IPS DF 6.9 (cell line): ENCODE measurements at places on chromosomes 2 and 18.
A peak's percentile ranks its signal among the peaks of the same experiment; 100 is the strongest.

GRCh38 chr2:80815259-80815658, 510.7 kb upstream of the LRRTM1 start:
- peak; percentile 9 for DNase-seq

DNA sequence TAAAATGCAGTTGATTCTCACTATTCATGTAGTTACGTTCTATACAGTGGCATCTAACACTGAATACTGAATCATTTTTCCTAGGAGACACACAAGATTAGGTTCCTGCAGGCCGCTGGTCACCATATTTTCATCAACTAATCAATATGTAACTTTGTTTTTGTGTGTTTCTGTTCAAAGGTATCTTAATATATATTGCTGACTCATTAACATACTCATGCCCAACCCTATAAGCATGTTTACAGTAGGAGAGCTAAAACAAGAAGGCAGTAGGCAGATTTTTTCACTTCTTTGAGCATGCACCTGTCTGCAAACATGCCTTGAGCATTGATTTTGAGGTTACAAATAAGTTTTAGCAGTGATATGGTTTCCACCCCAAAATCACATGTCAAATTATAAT, 30.3 kb upstream of the CNGA3 start:
- no peak for DNase-seq

DNA sequence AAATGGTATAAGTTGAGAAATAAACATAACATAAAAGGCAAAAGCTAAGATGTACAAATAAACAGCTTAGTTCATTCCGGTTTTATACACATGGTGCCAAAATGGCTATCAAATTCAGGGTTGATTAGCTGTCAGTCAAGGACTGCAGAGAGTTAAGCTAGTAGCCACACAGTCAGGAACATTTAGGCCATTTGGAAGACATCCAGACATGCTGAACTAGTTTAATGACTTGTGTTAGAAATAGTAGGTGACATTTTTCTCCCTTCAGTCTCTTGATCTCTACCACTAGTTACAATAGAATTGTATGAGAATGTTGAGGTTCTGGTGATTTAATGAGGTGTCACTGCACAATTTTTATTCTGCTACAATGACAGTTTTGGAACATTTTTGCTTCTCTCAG, 394.4 kb upstream of the SPHKAP start:
- no peak for DNase-seq

DNA sequence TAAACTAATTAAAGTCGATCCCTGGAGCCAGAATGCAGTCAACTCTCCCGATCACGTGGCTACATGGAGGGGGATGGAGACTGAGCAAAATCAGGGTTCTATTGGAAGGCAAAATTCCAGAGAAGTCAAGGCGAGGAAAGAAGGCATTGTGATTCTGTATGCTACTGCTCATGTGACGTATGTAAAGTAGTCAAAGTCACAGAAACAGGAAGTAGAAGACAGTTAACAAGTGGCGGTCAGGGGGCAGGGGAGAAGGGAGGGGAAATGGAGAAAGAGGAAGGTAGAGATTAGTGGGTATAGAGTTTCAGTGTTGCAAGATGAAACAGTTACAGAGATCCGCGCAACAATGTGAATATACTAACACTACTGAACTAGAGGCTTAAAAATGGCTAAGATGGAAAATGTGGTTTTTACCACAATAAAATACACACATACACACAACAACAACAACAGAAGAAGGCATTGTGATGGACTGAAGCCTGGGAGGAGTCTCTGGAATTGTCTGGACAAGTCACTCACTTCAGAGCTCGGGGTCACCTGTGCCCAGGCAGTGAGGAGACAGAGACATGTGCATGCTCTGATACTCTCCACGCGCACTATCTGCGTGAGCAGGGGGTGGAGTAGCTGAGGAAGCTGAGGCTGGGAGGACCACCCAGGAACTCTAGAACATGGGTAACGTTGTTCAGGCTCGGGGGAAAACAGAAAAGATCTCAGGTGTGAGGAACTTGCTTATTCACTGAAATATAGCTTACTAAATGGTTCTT, 89.9 kb upstream of the CDCA7 start:
- DNase-seq, result peak; percentile 7

DNA sequence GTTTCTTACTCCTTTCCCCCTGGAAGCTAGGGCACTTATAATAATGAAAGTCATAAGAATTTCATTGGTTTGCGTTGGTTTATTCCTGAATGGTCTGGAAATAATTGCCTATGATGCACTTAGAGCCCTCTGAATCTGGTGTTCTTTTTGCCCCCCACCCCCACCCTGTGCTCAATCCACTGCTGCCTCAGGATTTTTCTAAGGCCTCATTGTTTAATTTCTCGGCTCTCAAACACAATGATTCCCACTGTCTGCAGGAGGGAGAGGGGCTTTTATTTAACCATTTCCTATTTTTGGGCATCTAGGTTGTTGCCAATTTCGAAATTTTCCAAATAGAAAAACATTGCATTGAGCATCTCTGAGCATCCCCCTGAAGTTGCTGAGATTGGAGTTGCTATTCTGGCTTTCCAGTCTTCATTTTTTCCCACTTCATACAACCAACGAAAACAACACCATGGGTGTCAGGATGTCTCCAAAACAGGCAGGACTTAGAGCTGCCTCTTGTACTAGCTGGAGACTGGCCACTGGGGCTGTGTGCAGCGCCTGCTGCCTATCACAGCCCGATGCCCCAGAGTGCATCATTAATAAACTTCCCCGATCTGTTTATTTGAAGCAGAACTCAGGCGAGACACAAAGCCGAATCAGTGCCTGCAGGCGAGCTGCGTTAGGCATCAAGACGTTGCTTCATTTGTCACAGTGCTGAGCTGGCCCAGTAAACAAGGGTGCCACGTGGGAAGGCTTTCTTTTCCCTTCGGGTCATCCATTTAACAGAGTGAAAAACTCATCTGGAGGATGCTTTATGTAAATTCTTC, 1.8 kb upstream of the PCARE start:
- DNase-seq, result no peak

GRCh38 chr2:156110890-156111289, 221.6 kb downstream of the NR4A2 start:
- no peak for DNase-seq

DNA sequence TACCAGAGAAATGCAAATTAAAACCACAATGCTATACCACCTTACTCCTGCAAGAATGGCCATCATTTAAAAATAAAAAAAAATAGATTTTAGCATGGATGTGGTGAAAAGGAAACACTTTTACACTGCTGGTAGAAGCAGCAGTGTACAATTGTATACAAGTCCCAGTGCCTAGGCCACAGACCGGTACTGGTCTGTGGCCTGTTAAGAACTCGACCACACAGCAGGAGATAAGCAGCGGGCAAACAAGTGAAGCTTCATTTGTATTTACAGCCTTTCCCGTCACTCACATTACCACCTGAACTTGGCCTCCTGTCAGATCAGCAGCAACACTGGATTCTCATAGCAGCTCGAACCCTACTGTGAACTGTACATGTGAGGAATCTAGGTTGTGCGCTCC, 60.7 kb upstream of the DSC1 start:
- DNase-seq, result no peak

DNA sequence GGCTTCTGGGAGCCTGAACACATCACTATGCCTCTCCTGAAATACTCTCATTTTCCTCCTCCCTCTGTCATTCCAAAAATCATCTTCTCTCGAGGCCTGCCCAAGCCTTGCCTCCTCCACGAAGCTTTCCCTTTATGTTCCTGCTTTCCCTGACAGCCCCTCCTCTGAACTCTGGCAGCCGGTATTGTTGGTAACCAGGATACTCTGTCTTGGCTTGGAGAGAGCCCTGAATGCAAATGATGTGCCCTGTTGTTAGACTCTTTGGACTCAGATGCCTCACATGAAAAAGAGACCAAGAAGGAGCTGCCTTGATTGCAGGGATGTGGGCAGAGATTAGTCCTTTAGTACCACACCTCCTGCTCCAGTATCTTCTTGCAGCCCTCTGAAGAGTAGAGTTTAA, 138.5 kb upstream of the DLX2 start:
- no peak for DNase-seq

DNA sequence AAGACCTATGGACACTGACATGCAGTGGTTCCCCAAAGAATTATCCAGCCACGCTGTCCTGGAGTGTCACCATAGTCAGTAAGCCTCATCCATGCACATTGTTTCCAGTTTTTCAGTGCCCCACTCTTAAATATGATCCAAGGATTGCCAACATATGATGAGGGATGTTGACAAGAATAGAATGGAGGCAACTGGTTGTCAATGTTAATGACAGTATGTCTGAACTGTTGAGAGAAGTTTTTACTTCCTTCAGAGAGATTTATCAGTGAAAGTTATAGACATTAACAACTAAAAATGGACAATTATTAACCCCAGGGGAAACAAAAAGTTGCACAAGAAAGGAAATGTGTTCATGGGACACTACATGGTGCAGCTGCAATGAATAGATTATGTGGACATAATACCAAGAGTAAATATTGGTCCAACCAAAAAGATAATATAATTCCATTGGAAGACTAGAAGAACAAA, 69.9 kb downstream of the CYP26B1 start:
- no peak for DNase-seq

- no peak for DNase-seq
Observed at GRCh38 chr2:126720638-126721037, 64.7 kb downstream of the GYPC start.

DNA sequence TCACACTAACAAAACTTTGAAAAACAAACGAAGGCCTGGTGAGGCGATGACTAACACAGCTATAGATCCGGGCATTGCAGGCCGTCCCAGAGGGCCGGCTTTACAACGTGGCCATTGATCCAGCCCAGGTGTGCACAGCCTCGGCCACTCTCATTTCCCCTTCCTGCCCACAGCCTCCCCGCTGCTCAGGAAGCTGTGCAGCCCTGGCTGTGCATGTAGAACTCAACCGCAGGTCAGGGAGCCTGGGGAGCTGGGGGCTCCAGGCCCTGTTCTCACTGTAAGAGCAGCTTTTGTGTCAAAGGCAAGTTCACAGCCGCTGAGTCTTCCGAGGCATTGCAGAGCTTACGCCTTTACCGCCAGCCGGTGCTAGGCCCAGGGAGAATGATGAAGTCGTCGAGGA, 87.2 kb downstream of the LONRF2 start:
- no peak for DNase-seq

DNA sequence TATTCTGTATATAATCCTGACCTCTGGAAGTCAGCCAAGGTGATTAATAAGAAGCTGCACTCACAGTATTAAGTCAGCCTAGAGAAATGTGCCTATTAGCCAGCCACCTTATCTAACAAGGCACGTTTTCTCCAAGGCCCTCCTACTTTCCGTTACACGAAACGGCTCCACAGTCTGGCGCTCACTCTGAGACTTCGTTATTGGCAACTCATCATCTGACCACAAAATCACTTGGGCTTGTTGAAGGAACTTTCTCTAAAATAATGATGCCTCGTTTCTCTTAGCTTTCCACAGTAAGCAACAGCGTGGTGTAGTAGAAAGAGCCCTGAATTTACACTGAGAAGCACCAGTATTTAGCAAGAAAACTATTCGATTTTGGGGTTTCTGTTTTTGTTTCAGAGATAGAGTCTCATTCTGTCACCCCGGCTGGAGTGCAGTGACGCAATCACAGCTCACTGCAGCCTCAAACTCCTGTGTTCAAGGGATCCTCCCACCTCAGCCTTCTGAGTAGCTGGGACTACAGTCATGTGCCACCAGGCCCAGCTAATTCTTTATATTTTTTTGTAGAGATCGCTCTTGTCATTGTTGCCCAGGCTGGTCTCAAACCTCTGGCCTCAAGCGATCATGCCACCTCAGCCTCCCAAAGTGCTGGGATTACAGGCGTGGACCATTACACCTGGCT, 53.6 kb upstream of the SLC14A1 start:
- no peak for DNase-seq

- no peak for DNase-seq
Observed at GRCh38 chr2:237352279-237352845, 61.6 kb downstream of the COL6A3 start.

DNA sequence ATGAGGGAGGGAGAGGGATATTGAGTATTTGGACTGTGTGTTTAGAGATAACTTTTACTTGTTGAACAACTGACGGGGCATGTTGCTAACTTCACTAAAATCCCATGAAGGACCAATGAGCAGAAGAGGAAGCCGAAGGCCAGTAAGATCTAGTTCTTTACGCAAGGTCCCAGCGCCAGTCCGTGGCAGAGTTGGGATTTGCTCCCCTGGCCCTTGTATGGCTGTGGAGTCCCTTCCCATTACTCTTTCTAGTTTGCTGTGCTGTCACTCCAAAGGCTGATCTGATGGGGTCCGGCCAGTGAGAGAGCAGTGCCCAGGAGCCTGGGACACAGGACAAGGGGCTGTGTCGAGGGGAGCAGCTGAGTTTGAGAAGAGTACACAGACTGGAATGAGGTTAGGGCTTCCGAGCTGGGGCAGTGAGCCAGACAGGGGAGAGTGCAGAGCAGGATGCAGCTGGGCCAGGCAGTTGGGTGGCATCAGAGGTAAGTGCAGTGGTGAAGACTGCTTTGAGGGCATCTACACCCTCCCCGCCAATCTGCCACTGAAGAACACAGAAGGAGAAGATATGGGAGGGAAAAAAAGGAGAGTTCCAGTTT, 692.9 kb upstream of the HS6ST1 start:
- DNase-seq, result no peak

GRCh38 chr18:23584019-23584983, 2.0 kb downstream of the NPC1 start:
- no peak for DNase-seq

GRCh38 chr18:13910501-13910900, 4.8 kb downstream of the MC2R start:
- DNase-seq, result no peak

- no peak for DNase-seq
Observed at GRCh38 chr2:144071461-144071860, 448.5 kb downstream of the ZEB2 start.

DNA sequence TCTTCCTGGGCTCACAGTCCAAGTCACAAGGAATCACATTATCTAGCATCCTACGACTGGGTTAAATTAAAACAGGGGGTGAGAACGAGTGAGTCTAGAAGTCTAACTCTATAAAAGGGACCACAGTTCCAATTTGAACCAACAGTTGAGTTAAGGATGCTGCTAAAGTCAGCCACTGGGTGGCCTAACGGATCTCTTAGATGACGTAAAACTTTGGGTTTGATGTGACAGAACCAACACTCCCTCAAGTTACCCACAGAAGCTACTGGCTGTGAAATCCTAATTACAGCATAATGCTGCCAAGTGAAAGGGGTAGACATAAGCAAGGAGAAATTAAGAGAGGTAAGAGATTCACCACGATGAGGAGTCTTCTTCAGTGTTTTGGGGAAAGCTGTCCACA, 32.7 kb upstream of the RUFY4 start:
- DNase-seq, result no peak

- DNase-seq, result no peak
Observed at GRCh38 chr2:162710287-162710890, 128.2 kb downstream of the KCNH7 start.

GRCh38 chr2:196284866-196285557, 113.6 kb upstream of the STK17B start:
- no peak for DNase-seq

GRCh38 chr2:101204400-101205115, 48.1 kb upstream of the CNOT11 start:
- no peak for DNase-seq

- DNase-seq, result no peak
Observed at GRCh38 chr2:142918624-142919023, 41.2 kb downstream of the KYNU start.
